Activated T-helper 9 cell treated with anti-CD3 and anti-CD28 coated beads, Interleukin-2, amount 50 U/mL, for 16 hours (primary cell): ENCODE measurements at places on chromosomes 5 and 9.

DNA sequence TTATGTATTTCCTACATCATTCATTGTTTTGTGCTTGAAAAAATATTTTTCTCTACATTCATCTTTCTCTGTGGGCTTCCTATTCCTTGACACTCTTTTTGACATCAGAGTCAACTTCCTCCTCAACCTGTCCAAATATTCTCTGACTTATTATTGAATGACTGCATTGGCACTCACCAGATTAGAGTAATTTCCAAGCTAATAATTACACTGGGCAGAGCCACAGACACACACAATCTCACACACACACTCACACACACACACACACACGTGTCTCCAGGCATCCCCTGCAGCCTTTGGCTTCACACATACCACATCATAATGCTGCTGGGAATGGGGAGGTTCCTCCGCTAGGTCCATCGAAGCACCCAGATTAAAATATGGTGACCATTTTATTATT, 184.5 kb downstream of the SYK start:
- DNase-seq = no peak

DNA sequence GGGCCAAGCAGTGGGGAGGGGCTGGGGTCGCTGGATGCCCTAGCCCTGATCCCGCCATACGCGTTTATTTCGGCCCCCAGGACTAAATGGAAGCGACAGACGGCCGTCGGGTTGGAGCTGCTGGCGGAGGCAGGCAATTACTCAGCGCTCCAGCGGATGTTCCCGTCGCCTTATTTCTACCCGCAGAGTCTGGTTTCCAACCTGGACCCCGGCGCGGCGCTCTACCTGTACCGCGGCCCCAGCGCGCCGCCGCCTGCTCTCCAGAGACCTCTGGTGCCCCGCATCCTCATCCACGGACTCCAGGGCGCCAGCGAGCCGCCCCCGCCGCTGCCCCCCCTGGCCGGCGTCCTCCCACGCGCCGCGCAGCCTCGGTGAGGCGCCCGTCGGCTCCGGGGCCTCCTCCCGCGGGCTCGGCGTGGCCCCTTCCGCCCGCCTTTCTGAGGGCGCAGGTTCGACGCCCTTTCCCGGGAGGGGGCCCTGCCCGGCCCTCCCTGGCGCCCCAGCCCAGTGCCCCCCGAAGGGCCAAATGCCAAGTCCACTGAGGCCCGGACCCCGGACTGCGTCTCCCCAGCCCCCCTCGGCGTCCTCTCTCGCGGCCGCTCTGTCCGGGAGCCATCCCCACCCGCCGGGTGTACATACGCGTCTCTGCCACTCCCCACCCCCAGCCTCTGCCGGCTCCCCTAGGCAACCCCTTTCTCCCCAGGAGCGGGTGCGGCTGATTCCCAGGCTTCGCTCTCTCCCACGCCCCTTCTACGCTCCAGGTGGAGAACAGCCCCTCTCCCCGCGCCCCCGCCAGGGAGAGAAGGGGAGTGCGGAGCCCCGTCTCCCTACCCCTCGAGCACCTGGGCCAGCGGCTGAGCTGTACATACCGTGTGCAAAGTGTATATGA, 7.0 kb downstream of the BARHL1 start:
- no peak for DNase-seq

DNA sequence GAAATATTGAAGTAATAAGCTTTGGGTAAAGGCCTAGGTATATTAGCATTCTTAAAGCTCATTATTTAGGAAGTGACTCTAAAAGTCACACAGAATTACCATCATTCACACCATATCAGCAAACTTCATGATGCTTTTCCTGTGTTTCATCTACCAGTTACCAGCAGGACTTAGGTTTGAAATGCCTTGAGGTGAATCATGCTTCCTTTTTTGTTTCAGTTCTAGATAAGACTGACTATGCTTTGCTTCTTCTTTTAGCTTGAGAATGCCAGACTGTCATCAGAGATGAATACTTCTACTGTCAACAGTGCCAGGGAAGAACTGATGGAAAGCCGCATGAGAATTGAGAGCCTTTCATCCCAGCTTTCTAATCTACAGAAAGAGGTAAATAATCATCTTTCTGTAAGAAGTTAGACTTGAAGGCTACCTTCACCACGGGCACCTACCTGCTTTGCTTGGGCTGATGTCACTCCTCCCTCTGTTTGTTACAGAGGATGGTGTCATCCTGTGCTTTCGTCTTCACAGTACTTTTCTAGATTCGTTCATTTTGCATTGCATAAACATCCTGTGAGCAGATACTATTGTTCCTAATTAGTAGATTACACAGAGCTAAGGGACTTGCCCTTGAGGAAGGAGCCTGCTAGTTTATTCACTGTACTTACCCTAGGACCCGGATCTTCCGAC, 34.7 kb downstream of the LMNB1 start:
- DNase-seq = no peak

GRCh38 chr9:135707252-135708138, 5.5 kb downstream of the KCNT1 start:
- DNase-seq = no peak

DNA sequence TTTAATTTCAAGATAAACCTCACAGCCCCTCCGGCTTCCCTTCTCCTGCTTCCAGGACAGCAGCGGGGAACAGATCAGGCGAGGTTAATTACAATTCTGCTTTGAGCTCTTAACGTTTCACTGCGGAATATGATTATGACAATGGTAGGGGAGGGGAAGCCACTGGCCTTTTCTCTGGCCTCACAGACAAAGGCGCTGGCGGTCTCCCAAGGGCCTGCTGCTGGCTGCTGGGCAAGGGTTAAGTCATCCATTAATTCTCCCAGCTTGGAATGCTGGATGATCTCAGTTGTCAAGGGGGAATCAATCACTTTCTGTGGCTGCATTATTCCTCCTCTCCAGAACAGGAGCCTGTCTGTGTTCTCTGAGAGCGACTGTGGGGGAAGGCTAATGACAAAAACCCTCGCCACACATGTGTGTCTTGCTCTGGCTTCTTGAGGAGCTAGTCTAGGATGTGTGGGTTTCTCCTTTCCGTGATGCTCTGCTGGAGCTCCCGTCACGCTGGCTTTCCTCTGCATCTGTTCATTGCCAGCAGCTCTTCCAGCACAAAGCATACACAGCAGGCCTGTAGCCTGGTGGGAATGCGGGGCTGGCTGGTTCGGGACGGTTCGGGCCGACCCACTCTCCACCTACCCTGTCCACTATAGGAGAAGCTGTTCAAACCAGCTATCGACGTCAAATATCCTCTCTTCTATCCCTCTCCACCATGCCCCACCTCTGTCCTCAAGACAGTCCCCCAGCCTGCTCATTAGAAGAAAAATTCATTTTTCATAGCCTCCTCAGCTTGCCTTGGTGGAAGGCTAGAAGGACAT, 82.8 kb downstream of the DCP2 start:
- no peak for DNase-seq

GRCh38 chr5:14782591-14782990, 89.0 kb downstream of the ANKH start:
- no peak for DNase-seq

- DNase-seq = no peak
Observed at GRCh38 chr5:31329715-31330114, 136.2 kb downstream of the CDH6 start.

- DNase-seq = no peak
Observed at GRCh38 chr5:95738834-95739233, 7.7 kb downstream of the RHOBTB3 start.

DNA sequence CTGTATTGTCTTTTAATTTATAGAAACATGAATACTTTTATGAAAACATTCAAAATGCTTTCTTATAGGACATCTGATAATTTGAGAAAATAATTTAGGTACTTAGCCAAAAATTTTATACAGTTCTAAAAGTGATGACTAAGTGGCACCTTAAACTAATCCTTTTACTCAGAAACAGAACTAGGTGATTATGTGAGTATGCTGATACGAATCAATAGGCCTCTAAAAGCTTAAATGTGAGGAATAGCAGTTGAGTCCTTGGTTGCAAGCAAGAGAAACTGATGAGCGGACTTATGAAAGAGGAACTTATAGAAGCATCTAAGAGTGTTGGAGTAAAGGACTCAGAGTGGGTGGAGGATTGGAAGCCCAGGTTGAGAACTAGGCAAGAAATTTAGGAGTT, 26.4 kb downstream of the ANXA1 start:
- no peak for DNase-seq

- no peak for DNase-seq
Observed at GRCh38 chr9:130137081-130137640, 35.0 kb upstream of the NCS1 start.

DNA sequence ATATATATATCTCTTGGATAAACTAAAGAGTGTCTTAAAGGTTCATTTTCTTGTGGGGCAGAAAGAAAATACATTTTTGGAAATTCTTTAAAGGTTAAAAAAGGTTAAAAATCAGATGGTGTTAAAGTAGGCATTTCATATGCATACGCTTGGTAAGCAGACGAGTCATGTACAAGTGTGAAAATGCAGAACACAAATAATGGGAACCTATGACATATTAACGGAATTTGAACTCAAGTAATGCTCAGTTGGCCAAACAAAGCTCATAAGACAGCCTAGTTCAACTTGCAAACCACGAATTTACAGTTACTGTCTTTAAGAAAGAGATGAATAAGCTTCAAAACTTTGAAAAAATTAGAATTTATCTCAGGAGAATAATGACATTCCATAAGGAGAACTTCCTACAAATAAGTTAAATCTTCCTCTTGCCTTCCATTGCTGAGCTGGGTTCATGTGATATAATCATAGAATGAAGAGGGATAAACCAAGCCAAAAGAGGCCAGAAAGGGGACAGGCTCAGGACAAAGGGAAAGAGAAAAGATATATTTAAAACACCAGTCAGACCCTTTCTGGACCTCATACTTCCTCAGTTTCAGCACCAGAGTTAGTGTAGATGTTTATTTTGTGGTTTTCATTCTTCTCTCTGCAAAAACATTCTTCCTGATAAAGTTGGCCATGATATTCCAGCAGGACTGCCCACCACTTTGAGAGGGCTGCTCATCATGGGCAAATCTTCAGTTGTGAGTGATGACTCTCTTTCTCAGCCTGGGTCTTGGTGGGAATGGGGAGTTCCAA, 256.7 kb upstream of the CD180 start:
- no peak for DNase-seq

DNA sequence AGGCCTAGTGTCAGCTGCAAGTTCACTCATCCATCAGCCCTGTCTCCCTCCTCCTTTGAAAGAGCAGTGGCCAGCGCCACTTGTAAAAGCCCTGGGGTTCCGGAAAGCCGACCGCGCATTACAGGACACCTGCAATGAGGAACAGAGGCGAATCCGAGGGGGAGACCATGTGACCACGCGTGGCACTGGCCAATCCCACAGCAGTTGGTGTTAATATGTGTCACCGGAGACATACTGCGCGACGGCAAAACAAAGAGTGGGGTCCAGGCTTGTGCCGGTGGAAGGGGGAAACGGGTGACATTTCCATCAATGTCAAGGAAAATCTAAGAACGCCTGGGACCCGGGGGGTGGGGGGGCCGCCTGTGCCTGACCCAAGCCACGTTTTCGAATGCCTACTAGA, 480.8 kb downstream of the SPATA31A7 start:
- DNase-seq = no peak

DNA sequence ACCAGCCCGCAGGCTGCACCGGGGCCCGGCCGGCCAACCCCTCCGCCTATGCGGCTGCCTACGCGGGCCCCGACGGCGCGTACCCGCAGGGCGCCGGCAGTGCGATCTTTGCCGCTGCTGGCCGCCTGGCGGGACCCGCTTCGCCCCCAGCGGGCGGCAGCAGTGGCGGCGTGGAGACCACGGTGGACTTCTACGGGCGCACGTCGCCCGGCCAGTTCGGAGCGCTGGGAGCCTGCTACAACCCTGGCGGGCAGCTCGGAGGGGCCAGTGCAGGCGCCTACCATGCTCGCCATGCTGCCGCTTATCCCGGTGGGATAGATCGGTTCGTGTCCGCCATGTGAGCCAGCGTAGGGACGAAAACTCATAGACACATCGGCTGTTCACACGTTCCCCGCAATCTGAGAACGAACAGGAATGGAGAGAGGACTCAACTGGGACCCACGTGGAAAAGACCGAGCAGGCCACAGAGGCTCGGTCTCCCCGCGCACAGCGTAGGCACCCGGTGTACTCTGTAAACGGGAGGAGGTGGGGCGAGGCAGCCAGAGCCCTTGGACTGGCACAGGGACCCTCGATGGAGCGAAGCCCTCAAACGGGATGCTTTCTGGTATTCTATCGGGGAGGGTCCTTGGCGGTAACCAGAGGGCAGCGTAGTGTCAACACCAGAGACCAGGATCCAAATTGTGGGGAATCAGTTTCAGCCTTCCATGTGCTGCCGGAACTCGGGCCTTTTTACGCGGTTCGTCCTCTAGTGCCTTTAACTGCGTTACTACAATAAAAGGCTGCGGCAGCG, 1.9 kb downstream of the FOXE1 start:
- DNase-seq = no peak

DNA sequence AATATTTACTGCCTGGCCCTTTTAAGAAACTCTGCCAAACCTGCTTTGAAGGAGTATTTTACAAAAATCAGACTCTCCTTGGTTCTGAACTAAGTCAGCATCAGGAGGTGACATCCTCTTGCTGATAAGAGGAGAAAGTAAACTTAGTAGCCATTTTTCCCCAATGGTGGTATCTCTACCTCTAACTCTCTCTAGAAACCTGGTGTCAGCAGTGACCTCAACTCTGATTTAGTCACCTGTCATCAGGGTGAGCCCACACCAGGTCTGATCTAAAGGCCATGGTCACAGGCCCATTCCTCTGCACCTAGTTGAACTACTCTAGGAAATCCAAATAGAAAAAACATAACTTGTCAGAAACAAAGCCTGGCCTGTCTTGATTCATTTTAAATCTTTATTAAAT, 4.2 kb downstream of the CARNMT1 start:
- no peak for DNase-seq

DNA sequence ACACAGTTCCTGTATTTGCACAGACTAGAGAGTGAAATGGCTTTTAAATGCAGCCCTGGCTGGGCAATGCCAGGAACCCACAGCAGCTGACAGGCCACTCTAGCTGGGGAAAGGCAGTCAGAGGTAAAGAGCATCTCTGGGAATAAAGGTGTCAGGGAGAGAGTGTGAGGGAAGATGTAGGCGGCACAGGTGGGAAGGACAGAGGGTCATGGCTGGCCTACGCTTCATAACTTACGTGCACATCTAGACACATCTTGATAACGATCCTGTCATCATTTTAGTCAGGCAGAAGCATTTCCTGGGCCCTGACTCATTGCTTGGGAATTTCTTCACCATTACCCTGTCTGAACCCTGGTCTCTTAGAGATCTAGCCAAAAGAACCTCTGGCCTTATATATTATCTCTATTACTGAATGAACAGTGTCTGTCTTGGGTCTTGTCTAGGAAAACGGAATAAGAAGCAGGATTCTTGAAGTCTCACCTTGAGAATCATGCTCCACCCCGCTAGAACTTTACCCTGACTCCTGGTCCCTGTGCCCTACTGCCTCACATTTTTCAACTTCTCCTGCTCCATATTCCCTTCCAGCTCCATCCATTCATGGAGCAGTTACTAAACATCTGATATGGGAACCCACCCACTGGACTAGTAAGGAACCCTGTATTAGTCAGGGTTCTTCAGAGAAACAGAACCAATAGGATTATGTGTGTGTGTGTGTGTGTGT, 106.4 kb upstream of the ELL2 start:
- DNase-seq = no peak

GRCh38 chr5:171579976-171580411, 160.5 kb downstream of the FGF18 start:
- no peak for DNase-seq
